ENCODE measurements at places on chromosomes 3 and 15.

DNA sequence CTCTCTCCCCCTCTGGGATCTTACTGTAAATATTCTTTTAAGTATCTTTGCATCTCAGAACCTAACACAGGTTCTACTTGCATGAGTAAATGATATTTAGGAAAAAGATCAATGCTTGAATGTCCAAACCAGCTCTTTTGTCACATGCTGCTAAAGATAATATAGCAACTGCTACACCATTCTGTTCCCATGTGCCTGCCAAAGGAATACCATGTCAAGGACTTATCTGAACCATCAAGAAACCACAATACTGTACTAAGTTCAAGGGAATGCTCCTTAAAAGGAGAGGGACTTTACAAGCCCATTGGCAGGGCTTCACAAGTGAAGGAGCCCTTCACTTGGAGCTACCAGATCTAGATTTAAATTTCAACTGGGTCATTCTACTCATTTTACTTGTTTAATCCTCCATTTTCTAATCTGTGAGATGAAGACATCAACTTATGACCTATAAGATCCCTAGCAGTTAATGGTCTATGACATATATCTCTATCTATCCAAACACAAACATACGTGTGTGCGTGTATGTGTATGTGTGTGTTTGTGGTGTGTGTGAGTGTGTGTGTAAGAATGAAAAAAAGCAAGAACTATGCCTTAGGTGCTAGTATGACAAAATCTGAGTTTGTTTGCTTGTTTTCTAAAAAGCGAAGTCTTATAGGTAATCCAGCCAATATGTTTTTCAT is 13.0 kb upstream of the SEC62 start:
- no peak for DNase-seq

GRCh38 chr3:128274837-128275236 is 121.6 kb downstream of the EEFSEC start:
- DNase-seq = no peak

DNA sequence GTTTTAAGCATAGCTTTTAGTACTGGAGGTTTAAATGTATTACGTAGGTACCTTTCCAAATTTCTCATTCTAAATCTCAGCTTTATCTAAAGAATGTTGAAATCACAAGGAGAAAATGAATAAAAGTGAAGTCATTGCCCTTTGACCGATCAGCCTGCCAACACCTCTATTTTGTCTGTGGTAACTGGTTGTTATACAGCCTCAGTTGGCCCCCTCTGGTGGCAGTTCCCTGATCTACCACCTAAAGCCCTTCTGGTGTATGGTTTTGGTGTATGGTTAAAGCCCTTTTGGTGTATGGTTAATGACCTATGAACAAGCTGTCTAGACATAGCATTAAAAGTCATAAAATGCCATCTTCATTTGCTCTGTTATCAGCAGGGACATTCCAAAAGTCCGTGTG is 378.2 kb upstream of the AZI2 start:
- peak; percentile 20 for DNase-seq

DNA sequence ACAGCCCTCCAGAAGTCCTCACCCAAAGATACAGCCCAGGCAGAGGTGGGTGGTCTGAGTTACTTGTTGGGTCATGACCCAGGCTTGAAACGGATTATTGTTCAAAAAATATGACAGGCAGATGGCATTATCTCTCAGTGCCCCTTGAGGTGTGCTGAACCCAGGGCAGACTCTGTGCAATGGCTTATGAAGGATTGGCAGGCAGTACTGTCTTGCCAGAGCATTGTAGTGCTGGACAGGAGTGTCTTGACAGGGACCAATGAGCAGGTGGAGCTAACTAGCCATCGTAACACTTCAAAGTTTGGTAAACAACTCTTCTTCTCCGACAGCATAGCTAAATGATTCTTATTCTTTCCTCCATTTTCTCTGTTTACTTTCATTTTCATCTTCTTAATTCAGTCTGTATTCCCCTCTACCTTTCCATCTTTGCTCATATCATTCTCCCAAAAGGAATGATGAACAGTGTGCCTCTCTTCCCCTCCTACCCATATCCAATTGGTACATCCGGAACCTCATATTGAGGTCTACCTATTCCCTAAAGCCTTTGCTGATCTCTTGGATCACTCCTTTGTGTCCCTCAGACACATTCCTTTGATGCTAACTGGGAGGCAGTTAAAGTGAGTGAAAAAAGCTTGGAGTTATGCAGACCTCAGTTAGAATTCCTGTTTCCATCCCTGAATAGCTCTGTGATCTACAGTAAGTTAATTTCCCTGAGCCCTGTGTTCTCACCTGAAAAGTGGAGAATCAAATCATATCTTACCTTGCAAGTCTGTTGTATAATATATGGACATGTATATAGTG is 2.6 kb upstream of the IL20RB start:
- DNase-seq = no peak

DNA sequence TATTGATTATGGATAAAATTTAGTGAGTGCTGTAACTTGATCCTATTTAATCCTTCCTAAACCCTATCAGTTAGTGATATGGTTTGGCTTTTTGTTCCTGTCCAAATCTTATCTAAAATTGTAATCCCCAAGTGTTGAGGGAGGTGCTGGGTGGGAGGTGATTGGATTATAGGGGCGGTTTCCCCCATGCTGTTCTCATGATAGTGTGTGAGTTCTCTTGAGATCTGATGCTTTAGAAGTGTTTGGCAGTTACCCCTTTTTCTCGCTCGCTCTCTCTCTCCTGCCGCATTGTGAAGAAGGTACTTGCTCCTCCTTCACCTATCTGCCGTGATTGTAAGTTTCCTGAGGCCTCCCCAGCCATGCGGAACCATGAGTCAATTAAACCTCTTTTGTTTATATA is 134.0 kb upstream of the SUCLG2 start:
- DNase-seq = no peak

DNA sequence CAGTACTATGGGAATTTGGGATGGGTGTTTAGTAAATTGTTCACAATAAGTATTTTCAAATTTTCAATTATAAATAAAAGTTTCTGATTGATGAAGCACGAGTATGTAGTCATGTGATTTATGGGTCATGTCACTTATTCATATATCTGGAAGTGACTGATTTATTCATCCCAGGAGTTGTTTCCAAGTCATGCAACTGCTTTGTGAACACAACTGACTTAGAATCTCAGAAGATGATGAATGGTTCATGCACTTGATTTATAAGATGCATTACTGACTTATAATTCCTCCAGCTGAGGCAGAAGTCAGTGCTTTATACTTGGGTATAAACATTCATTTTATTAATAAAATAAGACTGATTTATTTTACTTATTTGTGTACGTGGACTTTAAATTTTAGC is 137.8 kb upstream of the CBLB start:
- no peak for DNase-seq

GRCh38 chr15:66524838-66525237 is 19.7 kb downstream of the ZWILCH start:
- DNase-seq = no peak

DNA sequence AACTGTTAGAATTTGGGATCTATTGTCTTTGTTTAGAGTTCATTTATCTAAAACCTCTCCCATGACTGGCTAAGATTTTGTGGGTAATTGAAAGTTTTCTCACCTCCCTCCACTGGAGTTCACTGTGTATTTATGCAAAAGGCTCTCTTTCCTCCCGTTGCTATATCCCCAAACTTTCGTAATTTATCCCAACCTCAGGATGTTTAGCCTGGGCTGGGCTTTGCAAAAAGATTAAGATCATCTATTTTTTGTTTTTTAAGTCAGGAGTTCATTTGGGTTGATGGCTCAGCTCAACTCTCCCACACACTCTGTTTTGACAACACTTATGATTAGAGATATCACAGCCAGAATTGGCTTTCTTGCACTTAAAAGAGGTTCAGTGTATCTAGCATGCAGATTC is 27.0 kb downstream of the SUCNR1 start:
- DNase-seq = no peak

DNA sequence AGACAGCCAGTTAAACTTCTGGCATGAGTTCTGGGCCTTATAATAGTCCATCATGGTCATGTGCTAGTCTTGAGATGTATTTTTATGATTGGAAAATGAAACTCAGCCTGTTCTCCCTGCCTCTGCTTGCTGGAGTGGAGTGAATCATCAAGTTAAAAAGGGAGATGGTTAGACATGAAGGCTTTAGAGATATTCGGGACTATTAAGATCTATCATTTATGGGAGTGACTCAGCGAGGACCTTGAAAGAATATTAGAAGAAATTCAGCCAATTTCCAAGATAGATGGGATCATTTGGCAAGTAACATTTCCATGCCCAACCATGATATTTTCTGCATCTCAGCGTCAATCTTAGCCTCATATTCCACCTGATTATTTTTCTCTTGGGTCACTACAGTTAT is 79.8 kb downstream of the AGBL1 start:
- no peak for DNase-seq

DNA sequence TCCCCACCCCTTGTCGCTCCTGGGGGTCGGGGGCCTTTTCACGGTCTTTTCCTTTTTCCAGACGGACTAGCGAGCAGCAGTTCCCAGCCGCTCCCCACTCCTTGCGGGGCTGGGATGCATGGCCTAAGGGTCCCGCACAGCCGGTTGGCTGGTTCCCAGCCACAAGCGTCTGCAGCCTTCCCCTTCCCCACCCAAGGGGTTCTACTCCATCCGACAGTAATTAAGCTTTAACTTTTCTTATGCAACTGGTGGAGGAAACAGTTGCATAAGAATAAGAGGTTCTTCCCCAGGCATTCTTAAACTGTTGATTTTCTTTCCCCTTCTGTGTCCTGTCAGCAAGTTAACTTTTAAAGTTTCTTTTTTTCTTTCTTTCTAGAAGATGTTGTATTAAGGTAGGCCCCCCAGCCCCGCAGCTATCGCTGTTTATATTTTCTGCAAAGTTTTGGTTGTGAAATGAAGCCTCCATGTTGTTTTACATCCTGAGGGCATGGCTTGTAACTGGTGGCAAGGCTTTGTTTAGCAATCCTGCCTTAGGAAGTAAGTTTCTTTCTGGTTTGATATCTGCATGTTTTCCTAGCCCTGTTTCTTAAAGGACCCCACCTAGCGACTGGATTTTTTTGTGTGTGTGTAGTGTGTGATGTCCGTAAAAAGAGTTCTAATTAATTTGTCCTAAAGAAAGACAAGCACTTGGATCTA is 207.5 kb downstream of the ZNF385D start:
- DNase-seq = no peak

DNA sequence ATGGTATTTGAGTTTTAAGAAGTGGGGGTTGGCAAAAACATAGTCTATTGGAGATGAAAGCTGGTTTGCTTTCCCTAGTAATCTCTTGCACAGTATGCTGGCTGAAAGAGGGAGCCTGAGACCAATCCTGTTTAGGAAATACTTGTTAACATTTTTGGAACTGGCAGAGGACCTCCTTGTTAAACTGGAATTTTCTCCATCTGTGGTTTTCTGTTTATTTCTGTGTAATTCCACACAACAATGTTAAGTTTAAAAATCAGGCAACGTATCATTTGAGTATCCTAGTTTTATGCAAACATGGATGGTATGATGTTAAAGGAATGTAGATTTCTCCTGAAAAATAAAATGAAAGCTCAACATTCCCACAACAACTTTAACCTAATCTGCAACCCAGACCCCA is 536.0 kb upstream of the TBL1XR1 start:
- DNase-seq = no peak

DNA sequence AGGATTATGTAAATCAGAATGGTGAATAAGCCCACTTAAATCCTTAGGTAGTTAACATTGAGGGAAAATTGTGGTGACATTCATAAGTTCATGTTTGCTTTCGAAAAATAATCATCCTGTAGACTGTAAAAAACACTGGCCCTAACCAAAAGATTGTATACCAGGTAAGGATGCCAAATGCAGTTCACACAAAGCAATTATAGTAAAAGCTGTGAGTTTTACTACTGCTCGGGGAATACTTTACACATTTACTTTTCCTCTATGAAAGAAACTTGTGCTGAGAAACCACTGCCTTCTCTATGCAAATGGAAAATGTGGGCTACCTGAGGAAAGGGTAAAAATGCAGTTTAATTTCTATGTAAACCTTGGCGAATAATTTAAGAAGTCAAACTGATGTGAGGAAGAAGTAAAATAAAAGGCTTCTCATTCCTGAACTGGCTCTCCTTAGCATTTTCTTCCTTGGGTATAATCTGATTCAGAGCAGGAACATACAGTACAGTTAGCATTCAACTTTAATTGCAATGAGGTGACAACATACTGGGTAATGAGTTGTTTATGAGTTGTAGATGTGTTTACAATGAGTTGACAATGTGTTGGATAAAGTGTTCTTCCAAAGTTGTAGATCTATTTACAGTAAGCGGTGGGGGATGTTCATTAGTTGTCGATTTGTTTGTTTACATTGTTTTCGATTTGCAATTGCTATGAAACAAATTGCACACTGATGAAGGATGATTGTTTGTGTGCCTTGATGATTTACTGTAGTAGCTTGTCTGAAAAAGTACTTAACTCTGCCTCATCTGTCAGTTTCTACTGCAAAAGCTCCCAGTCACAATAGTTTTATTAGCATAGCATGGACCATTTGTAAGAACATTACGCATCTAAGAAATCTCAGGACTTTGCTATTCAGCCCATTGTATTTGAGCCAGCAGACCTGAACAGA is 453.0 kb upstream of the DPH6 start:
- no peak for DNase-seq

DNA sequence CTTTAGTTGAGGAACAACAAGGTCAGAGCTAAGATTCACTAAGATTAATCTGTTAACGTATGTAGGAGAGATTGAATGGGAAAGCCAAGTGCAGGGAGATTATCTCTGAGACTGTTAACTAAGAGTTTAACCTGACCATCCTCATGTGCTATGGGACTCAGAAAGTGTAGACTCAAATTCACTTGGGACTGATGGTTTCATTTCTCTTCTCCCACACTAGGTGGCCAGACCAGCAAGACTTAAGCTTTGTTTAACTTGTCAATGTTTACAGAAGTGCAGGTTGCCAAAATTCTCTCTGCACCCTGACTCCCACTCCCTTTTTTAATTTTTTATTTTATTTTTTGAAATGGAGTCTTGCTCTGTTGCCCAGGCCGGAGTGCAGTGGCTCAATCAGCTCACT is 6.3 kb upstream of the HEXA start:
- no peak for DNase-seq

- DNase-seq = no peak
These were observed 54.4 kb upstream of the LRRFIP2 start for GRCh38 chr3:37228749-37229148.

DNA sequence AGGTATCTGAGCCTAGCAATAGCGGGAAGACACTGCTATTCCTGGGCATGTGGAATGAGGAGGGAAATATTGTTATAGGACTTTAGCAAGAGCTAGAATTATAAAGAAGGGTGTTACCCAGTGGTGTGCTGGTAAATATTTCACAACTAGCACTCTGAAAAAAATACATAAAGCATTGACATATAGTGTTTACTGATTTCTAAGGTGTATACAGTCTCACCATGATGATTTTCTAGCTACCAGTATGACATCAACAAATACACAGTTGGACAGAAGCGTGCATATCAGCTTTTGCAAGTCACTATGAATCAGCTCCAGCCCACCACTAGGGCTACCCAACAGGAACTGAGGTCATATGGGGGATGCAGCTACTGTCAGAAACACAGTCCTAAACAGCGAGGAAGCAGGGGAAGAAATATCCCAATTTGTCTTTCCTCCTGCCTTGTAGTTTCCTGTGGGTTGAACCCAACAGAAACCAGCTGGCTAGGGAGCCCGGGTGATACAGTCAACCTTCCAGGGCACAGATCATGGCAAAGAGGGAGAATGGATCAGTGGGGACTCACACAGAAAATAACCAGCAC is 39.6 kb downstream of the HGD start:
- no peak for DNase-seq

- DNase-seq = no peak
These were observed 38.9 kb downstream of the MYL3 start for GRCh38 chr3:46824211-46824970.

GRCh38 chr15:101172501-101173071 is 79.3 kb downstream of the CHSY1 start:
- DNase-seq = no peak

GRCh38 chr3:11305509-11305908 is 33.3 kb downstream of the ATG7 start:
- DNase-seq = no peak
